Cortex of kidney (tissue), 1 donor: ENCODE measurements at places on chromosomes 6 and 20.

GRCh38 chr20:58113716-58114115 lies 114.7 kb downstream of the ANKRD60 start:
- no peak for DNase-seq

GRCh38 chr6:41704028-41704427 lies 31.4 kb downstream of the TFEB start:
- DNase-seq, result no peak

GRCh38 chr6:13012296-13012695 lies 295.7 kb downstream of the PHACTR1 start:
- DNase-seq, result no peak

- no peak for DNase-seq
Observed at GRCh38 chr6:46917002-46917545, 4.7 kb downstream of the ADGRF5 start.

- no peak for DNase-seq
Observed at GRCh38 chr6:37109714-37110499, 60.0 kb upstream of the PIM1 start.

- no peak for DNase-seq
Observed at GRCh38 chr20:56504373-56505005, 20.1 kb upstream of the FAM209A start.

GRCh38 chr20:13873831-13874230 lies 89.0 kb downstream of the NDUFAF5 start:
- DNase-seq, result no peak

- no peak for DNase-seq
Observed at GRCh38 chr20:51987812-51988211, 185.5 kb upstream of the SALL4 start.

DNA sequence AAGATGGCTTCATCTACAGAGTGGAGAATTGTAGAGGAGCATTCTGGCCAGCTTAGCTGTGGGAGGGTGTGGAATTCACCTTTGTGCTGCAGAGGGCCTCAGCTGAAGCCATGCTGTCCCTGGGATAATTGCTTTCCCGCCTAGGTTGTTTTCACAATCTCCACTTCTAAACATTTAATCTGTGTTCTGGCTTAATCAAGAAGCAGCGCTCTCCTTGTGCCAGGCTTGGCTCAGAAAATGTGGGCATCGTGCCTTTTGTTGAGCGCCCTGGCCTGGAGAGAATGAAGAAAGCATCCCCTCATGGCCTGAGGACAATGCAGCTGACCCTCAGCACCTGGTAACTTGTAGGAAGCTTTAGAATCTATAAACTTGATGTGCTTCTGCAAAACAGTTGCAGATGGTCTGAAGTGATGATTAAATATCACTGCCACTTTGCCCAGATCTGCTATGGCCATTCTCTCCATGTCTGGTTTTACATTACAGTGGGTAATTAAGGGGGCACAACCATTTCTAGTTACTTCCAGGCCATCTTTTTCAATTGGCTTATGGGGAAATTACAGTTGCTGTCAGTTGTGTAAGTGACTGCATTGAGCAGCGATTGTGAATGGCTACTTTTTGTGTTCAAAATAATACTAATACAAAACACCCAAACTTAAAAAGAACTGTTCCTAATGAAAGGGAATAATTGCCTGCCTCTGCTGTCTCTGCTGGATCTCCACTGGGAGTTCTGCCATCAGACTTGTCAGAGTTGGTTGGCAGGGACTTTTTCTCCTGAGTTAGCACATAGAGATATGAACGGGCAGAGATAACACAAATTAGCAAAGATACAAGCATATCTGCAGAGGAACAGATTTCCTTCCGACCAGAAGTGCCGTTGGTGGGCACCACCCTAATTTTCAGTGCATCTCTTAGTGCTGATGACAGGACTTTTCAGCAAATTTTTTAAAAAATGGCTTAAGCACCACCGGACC lies 18.4 kb downstream of the CTNNBL1 start:
- no peak for DNase-seq

DNA sequence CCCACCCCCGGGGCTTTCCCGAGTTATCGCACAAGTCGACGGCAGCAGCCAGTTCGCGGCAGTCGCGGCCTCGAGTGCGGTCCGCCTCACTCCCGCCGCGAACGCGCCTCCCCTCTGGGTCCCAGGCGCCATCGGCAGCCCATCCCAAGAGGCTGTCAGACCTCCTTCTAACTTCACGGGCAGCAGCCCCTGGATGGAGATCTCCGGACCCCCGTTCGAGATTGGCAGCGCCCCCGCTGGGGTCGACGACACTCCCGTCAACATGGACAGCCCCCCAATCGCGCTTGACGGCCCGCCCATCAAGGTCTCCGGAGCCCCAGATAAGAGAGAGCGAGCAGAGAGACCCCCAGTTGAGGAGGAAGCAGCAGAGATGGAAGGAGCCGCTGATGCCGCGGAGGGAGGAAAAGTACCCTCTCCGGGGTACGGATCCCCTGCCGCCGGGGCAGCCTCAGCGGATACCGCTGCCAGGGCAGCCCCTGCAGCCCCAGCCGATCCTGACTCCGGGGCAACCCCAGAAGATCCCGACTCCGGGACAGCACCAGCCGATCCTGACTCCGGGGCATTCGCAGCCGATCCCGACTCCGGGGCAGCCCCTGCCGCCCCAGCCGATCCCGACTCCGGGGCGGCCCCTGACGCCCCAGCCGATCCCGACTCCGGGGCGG lies 1.6 kb downstream of the GNAS start:
- no peak for DNase-seq

GRCh38 chr20:18055261-18055660 lies 2.5 kb downstream of the OVOL2 start:
- DNase-seq, result no peak
